Right ventricle myocardium inferior (tissue), 1 donor: ENCODE measurements at places on chromosomes 7 and 10. TPM values are rescaled to one million over a fixed set of nuclear protein-coding genes. Genes with fewer than 3 reads are reported as not detected.

The OIT3 gene
- not detected for total RNA-seq

The FAM241B gene
- 3.2 TPM for total RNA-seq

The MRLN gene
- total RNA-seq: not detected

The ATP6V1F gene
- total RNA-seq: 128 TPM

The PDE6C gene
- not detected for total RNA-seq

DNA sequence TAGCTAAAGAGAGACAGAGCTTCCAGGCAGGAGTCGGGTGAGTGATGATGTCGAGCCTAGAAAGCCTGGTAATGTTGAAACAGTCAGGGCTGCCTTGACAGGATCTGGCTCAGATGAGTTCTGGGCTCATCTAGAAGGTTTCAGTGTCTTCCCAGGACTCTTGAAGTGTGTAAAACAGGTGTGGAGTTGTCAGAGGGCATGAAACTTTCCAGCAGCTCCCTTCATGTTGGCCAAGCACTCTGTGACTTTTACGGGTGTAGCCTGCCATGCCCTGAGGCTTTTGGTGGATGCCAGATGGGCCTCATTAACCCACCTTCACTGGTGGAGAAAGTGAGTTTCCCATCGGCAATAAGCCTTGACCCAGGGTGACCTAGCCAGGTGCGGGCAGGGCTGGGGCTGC lies 66.4 kb upstream of the PDCD4 start:
- DNase-seq: no peak

DNA sequence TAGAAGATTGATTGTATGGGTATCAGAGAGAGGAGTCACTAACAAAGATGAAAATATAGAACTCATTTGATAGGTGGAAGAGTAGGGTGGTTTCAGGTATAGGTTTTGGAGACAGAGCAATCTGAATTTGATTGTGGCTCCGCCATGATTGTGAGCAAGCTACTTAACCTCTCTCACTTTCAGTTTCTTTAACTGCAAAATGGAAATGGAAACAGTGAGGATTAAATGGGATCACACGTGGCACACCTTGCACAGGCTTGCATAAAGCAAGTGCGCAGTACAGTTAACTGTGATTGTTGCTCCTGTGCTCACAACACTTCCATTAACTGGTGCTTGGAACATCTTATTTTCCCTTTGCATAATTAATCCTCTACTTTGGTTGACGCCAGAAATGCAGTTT lies 54.9 kb downstream of the ATXN7L1 start:
- DNase-seq: no peak

- DNase-seq: no peak
These were observed 229.0 kb upstream of the SP4 start for GRCh38 chr7:21198921-21199320.

GRCh38 chr7:102271158-102271798 lies 15.4 kb upstream of the SH2B2 start:
- peak; percentile 48 for DNase-seq

- no peak for DNase-seq
These were observed 148.6 kb upstream of the LAMB4 start for GRCh38 chr7:108278776-108279175.

- DNase-seq: no peak
These were observed 7.9 kb downstream of the CPED1 start for GRCh38 chr7:120996333-120996987.

GRCh38 chr7:45919231-45919784 lies 1.8 kb downstream of the IGFBP3 start:
- DNase-seq: no peak

GRCh38 chr7:28732071-28732869 lies 225.9 kb downstream of the TRIL start:
- DNase-seq: no peak

- no peak for DNase-seq
These were observed 29.5 kb downstream of the DPY19L1 start for GRCh38 chr7:35007768-35008167.

- DNase-seq: no peak
These were observed 489.5 kb downstream of the SH2D4B start for GRCh38 chr10:81027223-81027622.

DNA sequence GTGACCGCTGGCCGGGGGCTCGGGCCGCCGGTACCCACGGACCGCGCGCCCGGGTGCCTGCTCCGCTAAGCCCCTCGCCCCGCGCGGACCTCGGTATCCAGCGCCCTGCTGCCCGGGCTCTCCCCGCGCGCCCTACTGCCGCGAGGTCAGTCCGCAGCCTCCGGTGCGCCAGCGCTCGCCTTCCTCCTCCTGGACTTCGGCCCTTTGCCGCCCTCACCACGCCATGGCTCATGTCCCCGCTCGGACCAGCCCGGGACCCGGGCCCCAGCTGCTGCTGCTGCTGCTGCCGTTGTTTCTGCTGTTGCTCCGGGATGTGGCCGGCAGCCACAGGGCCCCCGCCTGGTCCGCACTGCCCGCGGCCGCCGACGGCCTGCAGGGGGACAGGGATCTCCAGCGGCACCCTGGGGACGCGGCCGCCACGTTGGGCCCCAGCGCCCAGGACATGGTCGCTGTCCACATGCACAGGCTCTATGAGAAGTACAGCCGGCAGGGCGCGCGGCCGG lies 483 bp downstream of the GDF10 start:
- no peak for DNase-seq

DNA sequence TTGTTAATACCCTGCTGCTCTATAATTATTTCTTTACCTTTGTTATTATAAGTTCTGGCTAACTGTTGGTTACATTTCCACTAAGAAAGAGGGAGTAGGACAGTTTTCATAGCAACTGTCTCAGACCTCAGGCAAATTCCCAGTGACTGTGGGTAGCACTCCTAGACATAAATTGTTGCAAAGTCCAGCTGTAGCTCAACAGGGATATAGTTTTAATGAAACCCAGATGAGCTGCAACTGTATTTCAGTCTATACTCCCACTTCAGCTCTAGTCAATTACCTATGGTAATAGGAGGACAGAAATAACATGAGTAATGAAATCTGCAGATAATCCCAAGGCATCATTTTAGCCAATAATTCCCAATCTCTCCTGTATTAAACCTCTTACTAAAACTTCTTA lies 103.0 kb upstream of the SEMA3A start:
- no peak for DNase-seq

DNA sequence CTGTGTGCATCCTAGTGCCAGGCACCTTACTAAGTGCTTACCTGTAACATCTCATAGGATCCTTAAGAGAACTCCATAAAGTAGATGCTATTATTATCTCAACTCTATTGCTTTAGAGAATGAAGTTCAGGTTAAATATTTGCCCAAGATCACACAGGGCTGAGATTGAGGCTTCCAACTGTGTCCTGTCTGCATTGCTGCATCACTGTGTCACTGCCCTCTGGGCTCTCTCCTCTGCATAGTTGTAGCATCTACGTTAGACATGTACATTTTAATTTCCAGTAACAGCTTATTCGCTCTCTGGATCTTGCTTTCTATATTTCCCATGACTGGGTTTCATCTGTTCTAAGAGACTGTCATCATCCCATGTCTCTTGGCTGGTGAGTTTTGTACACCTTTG lies 63.6 kb upstream of the FZD8 start:
- no peak for DNase-seq

DNA sequence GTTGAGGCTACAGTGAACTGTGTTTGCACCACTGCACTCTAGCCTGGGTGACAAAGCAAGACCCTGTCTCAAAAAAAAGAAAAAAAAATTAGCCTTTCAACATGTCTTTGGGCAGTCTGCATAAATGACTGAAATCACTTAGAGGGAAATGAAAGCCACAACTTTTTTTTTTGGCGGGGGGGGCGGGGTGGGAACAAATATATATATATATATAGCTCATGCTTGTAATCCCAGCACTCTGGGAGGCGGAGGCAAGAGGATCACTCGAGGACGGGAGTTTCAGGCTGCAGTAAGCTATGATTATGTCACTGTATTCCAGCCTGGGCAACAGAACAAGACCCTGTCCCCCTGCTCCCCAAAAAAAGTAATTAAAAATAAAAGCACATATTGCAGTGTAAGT lies 23.4 kb upstream of the MICU1 start:
- no peak for DNase-seq

DNA sequence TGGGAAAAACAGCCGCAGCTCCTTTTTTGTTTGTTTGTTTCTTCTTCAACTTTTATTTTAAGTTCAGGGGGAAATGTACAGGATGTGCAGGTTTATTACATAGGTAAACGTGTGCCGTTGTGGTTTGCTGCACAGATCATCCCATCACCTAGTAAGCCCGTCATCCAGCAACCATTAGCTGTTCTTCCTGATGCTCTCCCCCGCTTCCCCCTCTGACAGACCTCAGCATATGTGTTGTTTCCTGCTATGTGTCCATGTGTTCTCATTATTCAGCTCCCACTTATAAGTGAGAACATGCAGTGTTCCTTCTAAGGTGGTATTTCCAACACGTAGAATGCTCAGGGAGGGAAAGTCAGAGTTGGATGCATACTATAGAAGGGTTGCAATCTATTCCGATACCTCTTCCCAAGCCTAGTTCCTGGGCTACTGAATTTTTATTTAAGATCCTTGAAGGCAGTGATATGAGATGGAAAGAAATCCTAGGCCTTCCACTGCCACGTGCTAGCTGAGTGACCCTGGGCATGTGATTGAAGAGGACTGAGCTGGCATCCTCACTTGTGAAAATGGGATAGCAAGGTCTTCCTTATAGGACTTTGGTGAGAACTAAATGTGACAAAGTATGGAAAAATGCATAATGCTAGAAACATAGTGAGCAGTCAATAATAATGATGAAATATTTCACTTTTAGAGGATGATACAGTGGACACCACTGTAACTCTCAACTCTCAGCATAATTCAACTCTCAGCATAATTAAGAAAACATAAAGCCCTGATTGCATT lies 278.5 kb downstream of the REEP3 start:
- no peak for DNase-seq

DNA sequence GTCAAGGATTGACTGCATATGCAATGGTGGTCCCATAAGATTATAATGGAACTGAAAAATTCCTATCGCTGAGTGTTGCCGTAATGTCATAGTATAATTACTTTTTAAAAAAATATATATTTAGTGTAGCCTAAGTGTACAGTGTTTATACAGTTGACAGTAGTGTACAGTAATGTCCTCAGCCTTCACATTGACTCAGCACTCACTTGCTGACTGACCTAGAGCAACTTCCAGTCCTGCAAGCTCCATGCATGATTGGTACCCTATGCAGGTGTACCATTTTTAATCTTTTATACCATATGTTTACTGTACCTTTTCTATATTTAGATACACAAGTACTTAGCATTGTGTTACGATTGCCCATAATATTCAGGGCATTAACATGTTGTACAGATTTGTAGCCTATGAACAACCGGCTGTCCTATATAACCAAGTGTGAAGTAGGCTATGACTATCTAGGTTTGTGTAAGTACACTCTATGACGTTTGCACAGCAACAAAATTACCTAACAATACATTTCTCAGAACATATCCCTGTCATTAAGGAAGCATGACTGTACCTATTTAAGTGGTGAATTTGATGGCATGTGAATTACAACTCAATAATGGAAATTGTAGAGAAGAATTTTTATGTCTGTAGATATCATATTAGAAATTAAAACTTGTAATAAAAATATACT lies 40.9 kb downstream of the CCNY start:
- no peak for DNase-seq

DNA sequence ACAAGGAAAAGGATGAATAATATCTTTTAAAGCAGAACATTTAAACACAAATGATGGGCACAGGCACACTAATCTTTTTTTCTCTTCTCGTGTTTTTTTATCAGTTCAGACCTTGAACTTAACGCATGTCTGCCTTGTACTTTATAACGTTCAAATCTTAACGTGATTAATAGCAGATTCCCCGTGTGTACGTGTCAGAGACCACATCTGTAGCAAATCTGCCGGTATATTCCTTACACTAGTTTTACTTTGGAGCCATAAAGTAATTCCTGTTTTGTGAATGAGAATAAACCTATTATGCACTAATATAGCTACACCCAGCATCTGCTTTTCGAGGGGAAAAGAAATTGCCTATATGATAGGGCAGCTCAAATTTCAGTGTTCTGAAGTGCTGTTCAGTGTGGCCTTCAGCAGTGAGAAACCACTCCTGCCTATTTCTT lies 166.0 kb upstream of the TCF7L2 start:
- no peak for DNase-seq

- no peak for DNase-seq
These were observed 25.2 kb upstream of the PLCE1 start for GRCh38 chr10:93968540-93968945.

GRCh38 chr7:151782598-151783448 lies 94.1 kb downstream of the PRKAG2 start:
- peak; percentile 88 for DNase-seq

DNA sequence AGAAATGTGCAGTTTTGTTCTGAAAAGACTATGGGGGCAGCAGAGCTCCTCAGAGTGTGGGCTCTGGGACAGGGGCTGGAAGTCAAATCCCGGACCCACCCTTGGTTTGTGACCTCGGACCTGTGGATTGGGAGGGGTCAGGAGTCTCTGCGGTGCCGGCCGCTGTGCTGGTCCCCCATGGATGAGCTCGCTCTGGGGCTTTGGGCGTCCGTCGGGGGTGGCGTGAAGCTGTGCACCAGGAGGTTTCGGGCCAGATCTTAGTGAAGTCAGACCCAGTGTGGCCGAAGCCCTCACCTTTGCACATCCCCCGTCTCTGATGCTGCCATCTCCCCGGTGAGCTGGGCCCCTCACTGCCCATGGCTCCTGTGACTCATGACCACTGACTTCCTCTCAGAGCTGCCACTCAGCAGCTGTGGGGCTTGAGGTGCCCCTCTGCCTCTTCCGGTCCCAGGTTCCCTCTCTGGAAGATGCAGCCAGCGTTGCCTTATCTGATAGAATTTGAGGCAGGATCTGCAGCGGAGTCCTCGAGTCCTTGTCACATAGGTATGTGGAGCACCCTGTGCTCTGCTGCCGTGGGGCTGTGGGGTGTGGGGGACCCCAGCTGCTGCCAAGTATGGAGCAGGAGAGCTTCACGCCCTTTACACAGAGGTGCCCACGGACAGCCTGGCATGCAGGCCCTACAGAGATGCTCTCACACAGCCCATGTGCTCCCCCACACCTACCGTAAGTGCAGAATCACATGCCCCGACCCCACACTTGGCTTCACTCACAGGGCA lies 11.4 kb upstream of the SCART1 start:
- no peak for DNase-seq
